SK-N-SH (cell line): ENCODE measurements at places on chromosomes 11 and 22. TPM values are rescaled to one million over a fixed set of nuclear protein-coding genes. Genes with fewer than 3 reads are reported as not detected.
A peak's percentile ranks its signal among the peaks of the same experiment; 100 is the strongest.

- no peak overlapping the region for H3K4me3 ChIP-seq
- H3K27ac ChIP-seq = no peak overlapping the region
- peaks cover 14% of the 10 kb centered on the region; the same call in 1 of the 2 replicates for H3K27me3 ChIP-seq
- H3K36me3 ChIP-seq = no peaks in the 10 kb centered on the region
- H3K4me1 ChIP-seq = no peaks in the 10 kb centered on the region
These were observed 5.4 kb upstream of the SORL1 start for GRCh38 chr11:121446752-121447156.

DNA sequence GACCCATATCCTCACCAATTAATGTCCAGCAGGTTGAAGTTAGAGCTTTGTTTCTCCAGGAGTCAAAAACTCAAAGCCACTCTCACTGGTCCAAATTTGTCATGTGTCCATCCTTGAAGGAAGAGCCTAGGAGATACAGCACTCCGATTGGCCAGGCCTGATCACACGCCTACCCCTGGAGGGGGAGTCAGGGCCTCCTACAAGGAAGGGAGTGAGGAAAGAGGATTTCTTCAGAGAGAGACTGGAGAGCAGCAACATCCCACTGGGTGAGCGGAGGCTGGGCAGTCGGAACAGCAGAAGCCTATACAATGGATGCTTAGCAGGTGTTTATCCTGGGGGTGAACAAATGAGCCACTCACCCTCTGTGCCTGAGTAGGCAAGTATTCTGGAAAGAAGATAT lies 113.9 kb downstream of the TRIM29 start:
- no peak overlapping the region for H3K4me3 ChIP-seq
- H3K36me3 ChIP-seq = no peaks in the 10 kb centered on the region
- no peaks in the 10 kb centered on the region for H3K27me3 ChIP-seq

DNA sequence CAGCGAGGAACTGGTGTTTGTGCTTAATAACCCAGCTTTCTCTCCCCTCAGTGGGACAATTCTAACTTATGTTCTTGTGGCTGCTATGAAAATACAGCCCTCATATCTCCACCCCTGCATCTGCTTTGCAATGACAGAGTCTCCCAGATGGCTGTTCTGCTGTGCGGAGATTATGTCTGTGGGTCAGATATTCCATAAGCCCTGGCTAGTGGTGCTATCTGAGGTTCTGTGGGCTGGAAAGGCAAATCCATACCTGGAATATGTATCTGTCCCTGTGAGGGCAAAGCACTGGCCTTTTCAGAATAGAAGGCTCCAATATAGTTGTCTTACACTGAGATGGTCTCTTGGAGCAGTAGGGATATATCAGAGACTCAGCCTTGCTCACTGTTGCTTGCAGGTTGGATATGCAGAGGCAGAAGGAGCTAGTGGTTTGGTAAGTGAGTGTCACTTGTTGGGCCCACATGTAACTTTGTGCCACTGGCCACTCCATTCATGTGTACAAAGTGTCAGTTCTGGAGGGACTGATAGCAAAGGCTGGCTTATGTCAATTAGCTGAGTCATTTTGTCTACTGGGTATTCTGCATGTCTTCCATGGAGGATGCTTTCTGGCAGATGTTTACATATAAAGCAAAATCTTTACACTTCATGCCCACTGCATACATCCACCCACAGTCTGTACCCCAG lies 246.6 kb downstream of the FAM76B start:
- no peaks in the 10 kb centered on the region for H3K4me1 ChIP-seq
- no peak for DNase-seq
- no peak overlapping the region for H3K4me3 ChIP-seq

MMP27 gene
- not detected in 2 replicates for polyA plus RNA-seq

DNA sequence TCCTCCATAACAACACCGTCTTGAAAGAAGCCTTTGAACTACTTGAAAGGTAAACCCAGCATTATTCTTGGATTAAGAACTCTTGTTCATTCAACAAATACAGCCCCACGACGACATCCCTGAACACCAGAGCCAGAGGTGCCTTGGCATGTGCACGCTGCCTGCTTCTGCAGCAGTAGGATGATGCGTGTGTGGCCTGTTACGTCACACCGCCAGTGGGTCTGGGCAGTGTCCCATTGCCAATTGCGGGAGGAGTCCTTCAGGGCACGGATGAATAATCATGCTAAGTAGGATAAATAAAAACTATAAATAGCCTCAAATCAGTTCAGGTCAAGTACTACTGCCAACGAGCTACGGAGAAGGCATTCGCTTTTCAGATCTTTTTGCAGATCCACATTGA lies 380.5 kb downstream of the SHANK2 start:
- H3K27ac ChIP-seq = no peak overlapping the region
- no peak for DNase-seq
- no peaks in the 10 kb centered on the region for H3K36me3 ChIP-seq
- no peaks in the 10 kb centered on the region for H3K27me3 ChIP-seq
- no peak overlapping the region for H3K4me3 ChIP-seq
- no peaks in the 10 kb centered on the region; the same call in 1 of the 2 replicates for H3K4me1 ChIP-seq

- H3K27me3 ChIP-seq = no peaks in the 10 kb centered on the region
- no peak overlapping the region for H3K4me3 ChIP-seq
- peaks cover 9% of the 10 kb centered on the region for H3K36me3 ChIP-seq
- no peaks in the 10 kb centered on the region for H3K4me1 ChIP-seq
- H3K27ac ChIP-seq = no peak overlapping the region
- no peak for DNase-seq
These were observed 90.9 kb downstream of the RRAS2 start for GRCh38 chr11:14267861-14268635.

GRCh38 chr11:134995741-134996140 lies 583.7 kb upstream of the B3GAT1 start:
- H3K4me3 ChIP-seq = no peak overlapping the region
- no peak overlapping the region for H3K27ac ChIP-seq
- no peaks in the 10 kb centered on the region for H3K36me3 ChIP-seq
- no peaks in the 10 kb centered on the region for H3K27me3 ChIP-seq

GRCh38 chr11:125750629-125751028 lies 4.5 kb downstream of the PATE1 start:
- no peak for DNase-seq
- H3K4me1 ChIP-seq = no peaks in the 10 kb centered on the region
- H3K27ac ChIP-seq = no peak overlapping the region
- H3K27me3 ChIP-seq = peaks cover 15% of the 10 kb centered on the region; the same call in 1 of the 2 replicates
- no peaks in the 10 kb centered on the region for H3K36me3 ChIP-seq

GRCh38 chr11:78181185-78181584 lies 7.2 kb downstream of the KCTD21 start:
- H3K4me3 ChIP-seq = no peak overlapping the region
- no peaks in the 10 kb centered on the region for H3K27me3 ChIP-seq
- H3K36me3 ChIP-seq = peaks cover 21% of the 10 kb centered on the region

SPI1 gene
- 0.19 TPM in 1 of 2 replicates, not detected in the other for polyA plus RNA-seq

MMP12 gene
- 2.0 and 2.8 TPM in 2 replicates for polyA plus RNA-seq

- H3K27ac ChIP-seq = no peak overlapping the region
- no peak for DNase-seq
- no peaks in the 10 kb centered on the region for H3K4me1 ChIP-seq
- H3K4me3 ChIP-seq = no peak overlapping the region
- no peaks in the 10 kb centered on the region for H3K27me3 ChIP-seq
- H3K36me3 ChIP-seq = peaks cover 92% of the 10 kb centered on the region
These were observed 8.8 kb upstream of the PACS1 start for GRCh38 chr11:66061268-66061667.

DNA sequence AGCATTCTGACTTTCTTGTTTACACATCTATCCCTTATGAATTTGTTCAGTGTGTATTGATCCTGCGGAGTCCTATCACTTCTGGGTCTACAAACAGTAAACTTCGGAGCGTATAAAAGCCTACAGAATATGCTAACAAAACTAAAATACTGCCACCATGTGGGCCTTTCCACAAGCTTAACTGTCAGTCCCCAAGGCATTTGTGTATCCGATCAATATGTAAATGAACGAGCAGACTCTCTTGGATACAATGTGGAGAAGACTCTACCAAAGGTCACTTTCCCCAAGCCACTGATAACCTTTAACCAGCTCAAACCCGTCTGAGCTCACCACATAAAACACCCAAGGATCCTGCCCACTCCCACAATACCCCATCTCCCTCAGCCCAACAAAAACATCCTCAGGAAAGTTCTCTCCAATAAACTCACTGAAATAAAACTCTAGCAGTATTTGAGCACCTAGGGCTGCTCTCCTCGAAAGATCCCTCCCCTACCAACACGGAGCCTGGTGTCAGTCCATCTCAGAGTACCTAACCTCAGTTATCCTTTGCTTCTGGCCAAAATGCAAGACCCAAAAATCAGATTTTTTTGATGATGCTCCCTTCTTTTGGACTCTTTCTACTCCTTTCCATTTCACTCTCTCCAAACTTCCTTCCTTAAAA lies 17.8 kb downstream of the ADA2 start:
- peaks cover 23% of the 10 kb centered on the region for H3K27me3 ChIP-seq
- H3K27ac ChIP-seq = no peak overlapping the region
- no peaks in the 10 kb centered on the region for H3K4me1 ChIP-seq
- no peak overlapping the region for H3K4me3 ChIP-seq
- H3K36me3 ChIP-seq = no peaks in the 10 kb centered on the region

ZNF408 gene
- polyA plus RNA-seq = 5.9 and 7.1 TPM in 2 replicates

OR8D4 gene
- not detected in 2 replicates for polyA plus RNA-seq

DNA sequence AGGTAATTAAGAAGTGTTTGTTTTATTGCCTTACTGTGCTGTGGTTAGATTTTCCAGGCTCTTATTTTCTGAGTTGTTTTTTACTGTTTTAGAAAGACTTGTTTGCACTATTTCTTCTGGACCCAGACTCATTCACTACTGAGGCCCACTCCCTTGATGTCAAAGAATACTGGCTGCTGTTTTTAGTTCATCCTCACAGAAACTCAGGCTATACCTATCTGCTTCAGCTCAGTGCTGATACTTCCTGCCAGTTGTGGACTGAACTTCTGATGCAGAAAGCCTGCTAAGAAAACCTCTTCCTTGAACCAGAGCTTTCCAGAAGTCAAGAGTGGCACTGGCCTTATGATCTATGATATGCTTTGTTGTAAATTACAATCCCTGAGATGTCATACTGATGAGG lies 15.9 kb upstream of the PIK3IP1 start:
- H3K36me3 ChIP-seq = no peaks in the 10 kb centered on the region
- no peaks in the 10 kb centered on the region for H3K27me3 ChIP-seq
- no peak overlapping the region for H3K27ac ChIP-seq
- DNase-seq = no peak
- H3K4me1 ChIP-seq = no peaks in the 10 kb centered on the region
- no peak overlapping the region for H3K4me3 ChIP-seq

GRCh38 chr11:123231256-123231655 lies 36.2 kb upstream of the CLMP start:
- no peak overlapping the region for H3K4me3 ChIP-seq
- no peaks in the 10 kb centered on the region for H3K27me3 ChIP-seq
- peaks cover 2% of the 10 kb centered on the region; the same call in 1 of the 2 replicates for H3K4me1 ChIP-seq
- peak overlapping the region; percentile 60; the same call in 1 of the 2 replicates for H3K27ac ChIP-seq
- no peaks in the 10 kb centered on the region for H3K36me3 ChIP-seq

DNA sequence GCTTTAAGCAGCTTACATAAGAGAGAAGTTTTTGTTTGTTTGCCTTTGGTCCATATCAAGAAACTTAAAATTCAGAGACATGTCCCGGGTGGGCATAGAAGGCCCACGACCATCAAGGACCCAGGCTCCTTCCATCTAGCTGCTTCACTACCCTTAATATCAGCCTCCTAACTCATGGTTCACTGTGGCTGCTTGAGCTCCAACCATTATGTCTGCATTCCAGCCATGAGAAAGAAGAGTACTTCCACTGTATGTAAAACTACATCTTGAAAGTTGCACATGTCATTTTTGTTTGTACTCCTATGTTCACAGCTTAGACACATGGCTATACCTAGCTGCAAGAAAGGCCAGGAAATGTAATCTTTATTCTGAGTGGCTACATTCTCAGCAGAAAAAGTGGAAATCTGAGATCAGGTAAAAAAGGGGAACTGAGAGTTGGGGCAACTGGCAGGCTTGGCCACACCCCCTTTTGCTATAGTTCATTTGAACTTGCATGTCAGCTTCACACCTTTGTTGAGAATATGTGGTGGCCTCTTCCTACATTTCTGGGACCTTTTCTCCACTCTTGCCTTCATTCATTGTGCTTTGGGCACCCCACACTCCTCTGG lies 81.3 kb upstream of the TP53I11 start:
- no peak overlapping the region for H3K27ac ChIP-seq
- no peaks in the 10 kb centered on the region for H3K36me3 ChIP-seq
- peaks cover 16% of the 10 kb centered on the region; the same call in 1 of the 2 replicates for H3K27me3 ChIP-seq
- DNase-seq = no peak
- H3K4me3 ChIP-seq = no peak overlapping the region
- H3K4me1 ChIP-seq = no peaks in the 10 kb centered on the region

DNA sequence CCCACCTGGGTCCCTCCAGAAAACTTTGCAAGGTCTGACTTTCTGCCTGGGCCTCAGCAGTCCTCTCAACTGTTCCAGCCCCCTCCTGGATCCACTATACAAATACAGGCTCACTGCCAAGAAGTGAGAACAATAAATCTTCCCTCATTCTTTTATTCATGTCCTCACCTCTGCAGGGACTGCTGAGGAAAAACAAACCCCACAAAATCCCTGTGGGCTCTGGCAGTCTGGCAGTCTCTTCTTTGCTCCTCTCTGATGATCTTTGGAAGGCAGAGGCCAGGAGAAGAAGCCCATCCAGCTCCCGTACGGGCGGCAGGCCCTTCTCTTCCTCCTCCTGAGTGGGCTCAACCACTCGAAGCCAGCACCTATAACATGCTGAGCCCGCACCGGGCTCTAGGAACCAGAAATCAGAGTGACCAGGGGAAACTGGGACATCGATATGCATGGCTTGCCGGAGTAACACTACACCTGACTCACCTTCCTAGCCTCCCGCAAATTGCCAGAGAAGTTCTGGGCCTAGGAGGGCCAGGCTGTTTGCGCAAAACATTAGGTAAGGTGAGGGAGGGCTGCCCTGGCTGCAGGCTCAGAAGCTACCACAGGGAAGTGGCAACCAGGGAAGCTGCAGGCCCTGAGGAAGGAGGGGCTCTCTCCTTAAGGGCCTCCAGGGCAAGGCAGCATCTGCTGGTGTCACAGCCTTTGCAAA lies 24.2 kb downstream of the TMPRSS5 start:
- DNase-seq = no peak
- no peaks in the 10 kb centered on the region for H3K4me1 ChIP-seq
- H3K27me3 ChIP-seq = peaks cover 5% of the 10 kb centered on the region; the same call in 1 of the 2 replicates
- no peak overlapping the region for H3K27ac ChIP-seq
- no peaks in the 10 kb centered on the region for H3K36me3 ChIP-seq
- no peak overlapping the region for H3K4me3 ChIP-seq

CSTF3 gene
- polyA plus RNA-seq = 26.3 and 34.6 TPM in 2 replicates

NCAPD3 gene
- 19.5 and 22.0 TPM in 2 replicates for polyA plus RNA-seq

POU2AF1 gene
- polyA plus RNA-seq = 0.05 and 0.07 TPM in 2 replicates

- H3K27ac ChIP-seq = peak within 1 kb of the TSS; percentile 93
- peaks cover 12% of the 10 kb centered on the region; the same call in 1 of the 2 replicates for H3K4me1 ChIP-seq
- DNase-seq = peak; percentile 92
- H3K4me3 ChIP-seq = peak within 1 kb of the TSS; percentile 92
These were observed at the start of gene ARCN1 for GRCh38 chr11:118572061-118572980. Gene ARCN1, plus strand, starts transcription at chr11:118572409. Its CDS starts 139 bp downstream, at chr11:118572548.

PRRG4 gene
- polyA plus RNA-seq = 0.21 TPM in 2 replicates

GRCh38 chr11:66080055-66080817 lies 10.2 kb downstream of the PACS1 start:
- peaks cover 51% of the 10 kb centered on the region for H3K4me1 ChIP-seq
- H3K27ac ChIP-seq = peak overlapping the region; percentile 58
- H3K27me3 ChIP-seq = no peaks in the 10 kb centered on the region
- H3K4me3 ChIP-seq = no peak overlapping the region

- no peaks in the 10 kb centered on the region for H3K36me3 ChIP-seq
- no peak overlapping the region for H3K27ac ChIP-seq
- H3K4me3 ChIP-seq = no peak overlapping the region
- no peaks in the 10 kb centered on the region for H3K27me3 ChIP-seq
- H3K4me1 ChIP-seq = peaks cover 12% of the 10 kb centered on the region
These were observed 9.3 kb downstream of the KCNJ5 start for GRCh38 chr11:128900468-128900867.

ESAM gene
- 1.3 and 1.4 TPM in 2 replicates for polyA plus RNA-seq

- H3K27ac ChIP-seq = no peak within 1 kb of the TSS
- no peak within 1 kb of the TSS for H3K4me3 ChIP-seq
- no peaks in the 10 kb centered on the region for H3K27me3 ChIP-seq
- H3K36me3 ChIP-seq = no peaks in the 10 kb centered on the region
- no peaks in the 10 kb centered on the region for H3K4me1 ChIP-seq
- peak; percentile 30 for DNase-seq
These were observed at the start of gene MUC5AC for GRCh38 chr11:1157645-1158591. Gene MUC5AC, plus strand, starts transcription at chr11:1157953. Its CDS starts 47 bp downstream, at chr11:1158000.
